ENCODE measurements at places on chromosomes 3 and 15.

- no peak for DNase-seq
Measured at GRCh38 chr15:90889313-90889730, 5.0 kb downstream of the FES start.

GRCh38 chr15:62709261-62709660 lies 333.3 kb upstream of the TPM1 start:
- DNase-seq = no peak

DNA sequence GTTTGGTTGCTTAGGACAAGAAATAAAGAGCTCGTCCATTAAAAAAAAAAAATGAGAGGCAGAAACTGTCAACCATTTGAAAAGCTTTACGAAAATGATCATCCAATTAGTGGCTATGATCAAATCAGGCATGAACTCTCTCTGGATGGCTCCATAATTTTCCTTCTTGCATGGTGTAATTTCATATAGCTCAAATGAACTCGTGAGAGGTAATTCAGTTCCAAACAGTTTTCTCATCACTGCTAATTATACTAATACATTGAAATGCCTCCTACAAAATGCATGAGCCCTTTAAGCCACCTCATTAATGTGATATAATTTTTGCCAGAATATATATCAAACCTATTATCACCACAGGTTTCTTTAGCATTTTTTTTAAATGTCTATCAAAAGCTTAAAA lies 239.5 kb upstream of the MEIS2 start:
- no peak for DNase-seq

DNA sequence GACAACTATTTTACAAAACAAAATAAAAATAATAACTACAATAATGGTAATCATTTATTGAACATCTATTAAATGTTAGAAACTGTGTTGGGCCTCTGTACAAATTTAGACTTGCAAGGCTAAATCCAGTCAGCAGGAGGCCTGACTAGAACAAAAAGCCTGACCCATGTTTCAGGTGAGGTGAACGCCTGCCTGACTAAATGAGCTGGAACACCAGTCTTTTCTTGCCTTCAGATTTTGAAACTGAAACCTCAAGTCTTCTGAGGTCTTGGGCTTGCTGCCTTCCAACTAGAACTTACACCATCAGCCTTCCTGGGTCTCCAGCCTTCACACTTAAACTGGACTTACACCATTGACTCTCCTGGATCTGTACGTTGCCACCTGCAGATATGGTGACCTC lies 706.9 kb downstream of the TBL1XR1 start:
- no peak for DNase-seq

- no peak for DNase-seq
Measured at GRCh38 chr3:965826-966225, 127.0 kb upstream of the CNTN6 start.

DNA sequence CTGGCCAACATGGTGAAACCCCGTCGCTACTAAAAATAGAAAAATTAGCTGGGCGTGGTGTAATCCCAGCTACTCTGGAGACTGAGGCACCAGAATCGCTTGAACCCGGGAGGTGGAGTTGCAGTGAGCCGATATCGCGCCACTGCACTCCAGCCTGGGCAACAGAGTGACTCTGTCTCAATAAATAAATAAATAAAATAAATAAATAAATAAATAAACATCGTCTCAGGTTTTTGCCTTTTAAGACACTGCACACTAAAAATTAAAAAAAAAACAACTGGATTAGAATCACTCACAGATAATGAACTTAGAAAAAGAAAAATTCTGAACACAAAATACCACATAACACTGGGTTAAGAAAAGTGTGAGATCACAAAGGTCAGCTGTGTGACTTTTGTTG lies 2.4 kb downstream of the ZBTB11 start:
- no peak for DNase-seq
